ENCODE measurements at places on chromosomes 12 and 14.

GRCh38 chr14:75794615-75795038 lies 133.6 kb downstream of the TTLL5 start:
- DNase-seq: no peak

- no peak for DNase-seq
These were observed 58.9 kb downstream of the ARF6 start for GRCh38 chr14:49951691-49952345.

- no peak for DNase-seq
These were observed 85.1 kb upstream of the CCDC91 start for GRCh38 chr12:28104903-28105864.

GRCh38 chr14:51236314-51236713 lies 3.7 kb upstream of the TMX1 start:
- DNase-seq: no peak

- no peak for DNase-seq
These were observed at the start of gene PPP1R1A for GRCh38 chr12:54588110-54588889. Gene PPP1R1A, minus strand, starts transcription at chr12:54588659. Its CDS starts 171 bp downstream, at chr12:54588488.

GRCh38 chr12:49706351-49707127 lies 666 bp downstream of the FMNL3 start:
- no peak for DNase-seq

GRCh38 chr14:23020143-23021128 lies 10.5 kb upstream of the C14orf93 start:
- DNase-seq: no peak

- DNase-seq: no peak
These were observed 34.2 kb downstream of the BICD1 start for GRCh38 chr12:32140877-32141276.

- no peak for DNase-seq
These were observed 216.1 kb downstream of the SLC38A4 start for GRCh38 chr12:46609674-46610073.

DNA sequence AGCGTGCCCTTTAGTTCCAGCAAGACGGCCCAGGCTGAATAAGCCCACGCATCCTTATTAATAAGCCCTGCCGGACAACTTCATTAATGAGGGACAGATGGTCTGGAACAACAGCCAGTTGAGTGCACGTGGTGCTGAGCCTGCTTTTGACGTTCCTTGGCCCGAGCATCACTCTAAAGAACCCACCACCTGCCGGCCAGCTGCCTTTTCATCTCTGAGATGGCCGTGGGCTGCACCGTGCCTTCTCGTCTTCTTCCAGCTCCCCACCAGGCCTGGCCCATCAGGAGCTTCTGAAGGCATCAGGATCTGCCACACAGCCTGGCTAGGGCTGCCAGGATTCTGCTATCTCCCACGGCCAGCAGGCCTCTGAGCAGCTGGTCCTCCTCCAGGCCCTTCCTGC lies 80.0 kb downstream of the AACS start:
- no peak for DNase-seq

- DNase-seq: no peak
These were observed 198.9 kb downstream of the EPS8 start for GRCh38 chr12:15590180-15590826.

DNA sequence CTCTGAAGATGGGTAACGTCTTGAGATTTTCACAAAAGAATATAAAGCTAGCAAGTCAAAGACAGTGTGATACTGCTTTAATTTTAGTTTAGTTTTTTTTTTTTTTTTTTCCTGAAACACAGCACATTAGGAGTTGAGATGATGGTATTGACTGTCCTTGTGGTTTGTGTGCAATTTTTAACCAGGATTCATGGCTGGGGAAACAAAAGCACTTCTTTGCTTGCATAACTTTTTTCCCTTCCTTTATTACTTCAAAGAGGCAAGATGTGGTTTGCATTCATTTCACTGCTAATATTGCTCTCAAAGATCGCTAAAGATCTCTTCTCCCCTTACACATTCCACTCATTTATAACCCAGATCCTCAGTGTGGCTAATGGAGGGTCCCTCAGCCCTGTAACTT lies 157.1 kb upstream of the PZP start:
- no peak for DNase-seq

DNA sequence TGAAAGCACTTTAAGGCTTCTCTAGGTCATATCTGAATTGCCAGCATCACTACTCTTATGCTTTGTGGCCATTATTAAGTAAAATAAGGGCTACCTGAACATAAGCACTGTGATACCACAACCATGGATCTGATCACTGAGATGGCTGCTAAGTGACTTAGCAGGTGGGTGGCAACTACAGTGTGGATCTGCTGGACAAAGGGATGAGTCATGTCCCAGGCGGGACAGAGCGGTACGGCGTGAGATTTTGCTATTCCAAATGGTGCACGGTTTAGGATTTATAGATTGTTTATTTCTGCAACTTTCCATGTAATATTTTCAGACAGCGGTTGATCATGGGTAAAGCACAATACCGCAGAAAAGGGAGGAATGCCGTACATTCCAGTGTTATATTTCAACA lies 39.4 kb downstream of the MLXIP start:
- DNase-seq: no peak

GRCh38 chr12:84572196-84572595 lies 340.4 kb downstream of the SLC6A15 start:
- DNase-seq: no peak

GRCh38 chr12:108591267-108591980 lies 6.5 kb downstream of the TMEM119 start:
- DNase-seq: no peak

DNA sequence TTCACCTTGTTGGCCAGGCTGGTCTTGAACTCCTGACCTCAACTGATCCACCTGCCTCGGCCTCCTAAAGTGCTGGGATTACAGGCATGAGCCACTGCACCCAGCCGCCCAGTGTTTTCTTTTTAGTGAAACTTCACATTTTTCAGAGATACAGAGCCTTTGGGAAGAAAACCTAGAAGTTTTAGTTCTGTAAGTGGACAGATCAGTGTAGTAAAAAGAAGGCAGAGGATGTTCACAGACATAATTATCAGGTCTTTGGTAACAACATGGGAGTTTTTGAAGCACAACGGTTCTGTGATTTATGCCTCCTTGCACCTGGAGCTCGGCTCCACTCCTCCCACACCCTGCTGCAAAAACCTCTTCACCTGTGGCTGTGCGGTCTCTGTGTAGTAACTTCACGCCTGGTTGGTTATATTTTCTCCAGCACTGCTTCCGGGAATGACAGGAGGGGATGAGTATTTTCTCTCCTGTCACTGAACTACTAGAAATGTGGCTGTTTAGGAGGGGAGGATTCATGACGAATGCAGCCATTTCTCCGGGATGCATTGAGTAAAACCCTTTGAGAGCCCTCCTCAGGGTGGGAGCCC lies 67.0 kb downstream of the ARF6 start:
- no peak for DNase-seq

GRCh38 chr12:105272814-105273416 lies 36.9 kb upstream of the APPL2 start:
- no peak for DNase-seq

- no peak for DNase-seq
These were observed 88.7 kb downstream of the BCL11B start for GRCh38 chr14:99183311-99183710.

- no peak for DNase-seq
These were observed 50.8 kb upstream of the AP4S1 start for GRCh38 chr14:30974628-30975027.

GRCh38 chr12:50088577-50089335 lies 3.6 kb downstream of the SMARCD1 start:
- peak; percentile 37 for DNase-seq

DNA sequence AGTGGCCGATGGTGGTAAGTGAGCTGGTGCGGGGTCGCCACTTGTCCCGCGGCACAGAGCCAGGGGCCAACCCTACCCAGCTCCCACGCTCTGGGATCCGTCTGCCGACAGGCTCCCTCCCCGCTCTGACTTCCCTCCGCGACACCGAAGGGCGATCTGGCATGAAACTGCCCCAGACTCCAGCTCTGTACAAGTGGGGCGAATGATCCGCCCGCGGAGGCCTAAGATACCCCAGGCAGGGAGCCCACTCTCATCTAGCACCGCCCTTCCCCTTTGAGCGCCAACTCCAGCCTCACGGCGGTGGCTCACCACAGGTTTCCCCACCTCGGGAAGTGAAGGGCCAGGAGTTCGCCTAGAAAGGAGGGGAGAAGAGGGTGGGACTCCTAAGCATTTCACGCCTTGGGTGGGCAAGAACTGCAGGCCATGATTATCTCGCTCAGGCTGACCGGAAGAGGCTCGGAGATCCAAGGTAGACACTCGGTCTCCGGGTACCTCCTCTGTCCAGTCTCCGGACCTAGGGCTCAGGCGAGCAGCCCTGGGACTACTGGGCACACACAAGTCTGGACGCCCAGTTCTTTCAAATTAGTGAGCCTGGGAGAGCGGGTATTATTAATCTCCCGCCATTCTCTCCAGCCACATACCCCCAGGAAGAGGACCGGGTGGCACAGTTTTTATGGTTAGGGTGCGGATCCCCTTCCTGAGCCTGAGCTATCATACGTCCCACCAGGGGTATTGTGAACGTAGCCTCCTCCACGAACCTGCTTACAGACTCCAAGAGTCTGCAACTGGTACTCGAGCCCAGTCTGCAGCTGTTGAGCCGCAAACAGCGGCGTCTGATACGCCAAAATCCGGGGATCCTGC lies 849 bp downstream of the WNT1 start:
- no peak for DNase-seq

DNA sequence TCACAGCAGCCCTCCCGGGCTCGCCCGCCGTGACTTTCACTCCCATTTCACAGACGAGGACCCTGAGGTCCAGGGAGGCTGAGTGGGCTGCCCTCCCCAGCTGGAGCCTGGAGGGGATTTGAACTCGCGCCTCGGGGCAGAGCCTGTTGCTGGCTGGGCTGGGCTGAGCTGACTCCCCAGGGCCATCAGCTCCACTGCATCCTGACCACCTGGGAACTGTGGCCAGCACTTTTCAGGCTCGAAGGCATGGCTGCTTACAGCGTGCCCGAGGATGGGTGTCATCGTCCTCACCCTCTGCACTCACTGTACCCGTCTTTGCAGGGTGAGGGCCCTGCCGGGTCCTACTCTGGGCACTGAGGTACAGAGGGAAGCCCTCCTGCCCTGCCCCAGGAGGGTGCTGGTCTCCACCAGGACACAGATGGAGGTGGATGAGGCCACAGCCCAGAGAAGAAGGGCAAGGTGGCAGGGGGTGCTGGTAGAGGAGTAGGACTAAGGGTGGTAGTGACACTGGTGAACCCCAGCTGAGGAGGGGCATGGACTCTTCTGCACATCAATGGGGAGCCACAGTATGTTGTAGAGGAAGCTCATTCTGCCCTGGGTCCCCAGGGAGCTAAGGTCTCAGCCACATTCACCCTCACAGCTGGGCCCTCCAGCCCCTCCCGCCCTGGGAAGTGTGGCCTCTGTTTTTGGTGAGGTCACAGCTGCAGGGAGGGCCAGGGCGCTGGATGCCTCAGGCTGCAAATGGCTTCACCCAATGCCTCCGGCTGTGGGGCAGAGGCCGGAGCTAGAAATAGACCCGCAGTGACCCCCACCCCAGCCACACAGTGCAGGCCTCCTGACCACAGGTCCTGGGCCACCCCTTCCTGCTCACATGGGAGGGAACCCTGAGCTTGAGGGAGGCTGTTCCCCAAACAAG lies 365.1 kb upstream of the SFSWAP start:
- no peak for DNase-seq

DNA sequence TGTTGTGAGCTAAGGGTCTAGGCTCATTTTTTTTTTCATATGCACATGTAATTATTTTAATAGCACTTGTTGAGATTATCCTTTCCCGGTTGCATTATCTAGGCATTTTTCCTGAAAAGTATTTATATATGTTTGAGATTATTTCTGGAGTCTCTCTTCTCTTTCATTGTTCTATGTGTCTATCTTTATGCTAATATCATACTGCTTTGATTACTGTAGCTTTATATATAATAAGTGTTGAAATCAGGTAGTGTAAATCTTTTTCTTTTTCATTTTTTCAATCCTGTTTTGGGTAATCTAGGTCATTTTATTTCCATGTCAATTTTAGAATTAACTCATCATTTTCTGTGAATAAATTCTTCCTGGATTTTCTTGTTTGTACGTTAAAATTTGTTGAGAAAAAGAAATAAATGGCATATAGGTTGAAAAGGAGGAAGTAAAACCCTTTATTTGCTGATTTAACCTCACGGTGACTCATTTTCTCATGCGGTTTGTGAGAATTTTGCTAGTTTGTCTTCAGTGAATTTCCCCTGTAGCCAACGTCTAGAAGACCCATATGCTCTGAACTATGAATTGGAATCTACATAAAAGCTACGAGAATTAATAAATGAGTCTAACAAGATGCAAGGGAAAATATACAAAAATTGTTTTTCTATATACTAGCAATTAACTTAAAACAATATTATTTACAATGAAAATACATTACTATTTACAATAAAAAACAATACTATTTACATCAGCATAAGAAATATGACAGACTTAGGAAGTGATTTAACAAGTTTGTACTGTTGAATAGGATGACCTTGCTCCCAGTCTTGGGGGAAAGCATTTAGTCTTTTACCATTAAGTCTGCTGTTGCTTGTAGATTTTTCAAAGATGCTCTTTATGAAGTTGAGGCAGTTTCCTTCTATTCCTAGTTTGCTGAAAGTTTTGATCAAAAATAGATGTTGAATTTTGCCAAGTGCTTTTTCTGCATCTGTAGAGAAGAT lies 105.0 kb downstream of the SNAPC1 start:
- DNase-seq: no peak

- DNase-seq: no peak
These were observed 308.8 kb downstream of the EGLN3 start for GRCh38 chr14:33642080-33642479.

DNA sequence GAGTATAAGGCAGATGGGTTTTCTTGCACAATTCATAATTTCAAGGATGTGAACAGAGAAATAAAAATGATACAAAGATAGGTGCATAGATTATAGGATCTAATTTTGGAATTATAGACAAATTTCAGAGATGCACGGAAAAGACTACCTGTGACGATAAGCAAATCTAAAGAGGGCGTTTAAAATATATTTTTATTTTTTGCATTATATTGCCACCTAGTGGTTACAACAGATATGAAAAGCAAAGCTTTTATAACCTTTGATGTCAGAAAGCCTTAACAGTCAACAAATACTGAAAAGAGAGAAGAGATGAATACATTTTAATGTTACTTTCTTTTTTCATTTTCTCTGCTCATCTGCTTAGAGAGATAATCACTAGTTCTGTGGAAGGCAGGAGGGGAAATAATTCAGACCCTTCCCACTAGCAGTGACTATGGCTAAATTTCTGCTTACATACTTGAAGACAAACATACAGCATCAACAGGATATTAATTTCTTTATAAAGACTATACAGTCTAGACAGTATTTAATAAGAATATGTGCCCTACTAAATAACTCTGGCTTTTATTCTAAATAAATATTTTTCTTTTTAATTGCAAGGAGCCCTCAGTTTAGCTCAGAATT lies 46.3 kb downstream of the NTS start:
- peak; percentile 4 for DNase-seq

DNA sequence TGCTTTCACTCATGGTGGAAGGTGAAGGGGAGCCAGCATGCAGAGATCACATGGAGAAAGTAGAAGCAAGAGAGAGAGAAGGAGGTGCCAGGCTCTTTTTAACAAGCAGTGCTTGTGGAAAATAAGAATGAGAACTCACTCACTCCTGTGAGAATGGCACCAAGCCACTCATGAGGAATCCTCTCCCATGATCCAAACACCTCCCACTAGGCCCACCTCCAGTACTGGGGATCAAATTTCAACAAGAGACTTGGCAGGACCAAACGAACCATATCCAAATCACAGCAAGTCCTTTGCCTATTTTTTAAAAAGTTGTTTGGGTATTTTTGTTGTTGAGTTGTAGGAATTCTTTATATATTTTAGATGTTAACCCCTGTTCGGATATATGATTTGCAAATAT lies 245.9 kb upstream of the ARID2 start:
- DNase-seq: no peak
